ENCODE measurements at places on chromosomes 7 and 10.

DNA sequence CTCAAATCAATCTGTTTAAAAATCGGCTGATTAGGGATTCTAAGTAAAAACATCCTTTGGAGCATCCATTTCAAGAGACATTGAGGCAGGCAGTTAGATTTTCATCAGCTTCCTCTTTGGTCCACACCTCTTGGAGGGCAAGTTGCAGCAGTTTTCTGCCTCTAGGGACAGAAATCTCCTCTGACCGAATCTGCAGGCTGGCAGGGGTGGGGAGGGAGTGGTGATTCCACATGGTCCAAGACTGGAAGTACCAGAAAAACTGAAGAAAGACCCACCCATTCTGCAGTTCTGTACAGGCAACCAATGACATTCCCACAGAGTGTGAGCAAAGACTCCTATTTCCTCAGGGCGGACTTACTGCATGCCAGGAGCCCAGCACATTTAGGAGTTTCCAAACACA, 29.0 kb downstream of the FGFBP3 start:
- no peak for DNase-seq

DNA sequence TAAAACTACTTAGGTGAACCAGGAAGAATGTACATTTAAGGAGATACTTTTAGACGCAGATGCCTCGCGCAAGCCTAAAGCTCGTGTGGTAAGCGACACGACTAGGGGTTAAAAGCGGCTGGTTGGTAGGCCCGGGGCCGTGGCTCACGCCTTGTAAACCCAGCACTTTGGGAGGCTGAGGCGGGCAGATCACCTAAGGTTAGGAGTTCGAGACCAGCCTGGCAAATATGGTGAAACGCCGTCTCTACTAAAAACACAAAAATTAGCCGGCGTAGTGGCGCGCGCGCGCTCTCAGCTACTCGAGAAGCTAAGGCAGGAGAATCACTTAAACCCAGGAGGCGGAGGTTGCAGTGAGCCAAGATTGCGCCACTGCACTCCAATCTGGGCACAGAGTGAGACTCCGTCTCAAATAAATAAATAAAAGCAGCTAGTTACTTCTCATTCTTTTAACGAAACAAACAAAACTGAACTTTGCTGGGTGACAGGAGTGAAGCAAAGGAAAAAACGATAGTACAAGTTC, 879 bp downstream of the NUDT5 start:
- DNase-seq = peak; percentile 74

DNA sequence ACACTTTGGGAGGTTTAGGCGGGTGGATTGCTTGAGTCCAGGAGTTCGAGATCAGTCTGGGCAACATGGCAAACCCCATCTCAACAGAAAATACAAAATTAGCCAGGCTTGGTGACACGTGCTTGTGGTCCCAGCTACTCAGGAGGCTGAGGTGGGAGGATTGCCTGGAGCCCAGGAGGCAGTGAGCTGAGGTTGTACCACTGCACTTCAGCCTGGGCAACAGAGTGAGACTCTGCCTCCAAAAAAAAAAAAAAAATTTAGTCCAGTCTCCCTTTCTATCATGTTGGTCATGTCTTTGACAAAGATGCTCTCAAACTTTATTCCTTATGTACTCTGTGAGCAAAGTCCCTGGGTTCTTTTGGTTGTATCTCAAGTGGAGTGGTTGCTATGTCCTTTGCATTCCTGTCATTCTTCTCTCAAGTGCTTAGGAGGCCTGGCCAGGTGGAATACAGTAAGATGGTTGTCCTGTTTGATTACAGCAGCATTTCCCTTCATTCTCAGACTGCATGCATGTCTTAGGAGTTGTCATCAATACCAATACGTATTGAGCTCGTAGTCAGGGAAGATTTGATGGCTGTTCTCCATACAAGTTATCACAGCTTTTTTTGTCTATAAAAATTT, 85.7 kb downstream of the MMRN2 start:
- no peak for DNase-seq

DNA sequence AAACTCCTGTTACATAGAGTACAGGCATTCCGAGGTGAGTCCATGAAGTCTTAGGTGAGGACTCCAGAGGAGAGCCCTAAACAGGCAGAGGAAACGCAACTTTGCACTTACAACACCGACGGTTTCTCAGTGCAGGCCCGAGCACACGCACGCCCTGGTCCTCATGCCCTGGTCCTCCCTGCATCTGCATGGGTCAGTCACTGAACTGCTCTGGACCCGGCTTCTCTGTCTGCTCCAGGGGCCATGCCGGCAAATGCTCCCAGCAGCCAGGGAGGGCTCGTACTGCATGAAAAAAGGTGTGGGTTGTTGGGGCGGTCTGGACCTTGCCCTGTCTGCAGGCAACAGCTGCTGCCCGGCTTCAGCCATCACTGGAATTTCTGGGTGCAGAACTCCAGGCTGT, 317.3 kb upstream of the SHH start:
- DNase-seq = no peak

DNA sequence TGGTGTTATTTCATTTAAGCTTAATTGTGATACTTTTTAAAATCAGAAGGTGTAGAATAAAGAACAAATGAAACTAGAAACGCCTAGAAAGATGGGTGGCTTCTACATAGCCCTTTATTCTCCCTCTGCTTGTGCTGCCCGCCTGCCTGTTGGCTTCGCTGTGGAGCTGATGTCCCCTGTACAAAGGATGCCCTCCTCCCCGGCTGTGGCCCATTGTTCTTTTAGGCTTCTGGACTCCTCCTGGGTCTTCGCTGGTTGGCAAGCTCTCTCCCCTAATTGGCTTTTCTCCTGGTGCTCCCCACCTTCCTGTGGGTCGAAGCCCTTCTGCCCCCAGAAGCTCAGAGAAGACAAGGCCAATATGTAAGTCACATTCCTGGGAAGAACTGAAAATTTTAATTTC, 98.2 kb downstream of the FANK1 start:
- no peak for DNase-seq

Data from Karpas-422 (cell line).